ENCODE measurements at places on chromosomes 1 and 21.

DNA sequence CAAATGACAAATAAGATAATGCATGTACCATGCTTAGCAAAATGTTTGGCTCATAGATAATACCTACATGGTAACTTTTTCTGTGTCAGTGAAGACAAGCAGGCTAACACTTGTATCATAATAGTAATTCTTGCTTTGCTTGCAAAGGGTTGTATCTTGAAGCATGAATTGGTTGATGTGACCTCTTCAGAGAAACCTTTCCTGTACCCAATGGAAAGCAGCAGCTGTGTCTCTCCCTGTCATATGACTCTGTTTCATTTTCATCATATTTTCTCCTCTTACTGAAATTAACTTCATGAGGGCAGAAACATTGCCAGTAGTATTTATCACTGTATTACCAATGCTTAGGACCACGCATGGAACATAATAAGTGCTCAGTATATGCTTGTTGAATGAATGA, 4.4 kb downstream of the SH2D1B start:
- no peak for DNase-seq

- DNase-seq: no peak
These were observed 18.0 kb downstream of the OPTC start for GRCh38 chr1:203511930-203512329.

DNA sequence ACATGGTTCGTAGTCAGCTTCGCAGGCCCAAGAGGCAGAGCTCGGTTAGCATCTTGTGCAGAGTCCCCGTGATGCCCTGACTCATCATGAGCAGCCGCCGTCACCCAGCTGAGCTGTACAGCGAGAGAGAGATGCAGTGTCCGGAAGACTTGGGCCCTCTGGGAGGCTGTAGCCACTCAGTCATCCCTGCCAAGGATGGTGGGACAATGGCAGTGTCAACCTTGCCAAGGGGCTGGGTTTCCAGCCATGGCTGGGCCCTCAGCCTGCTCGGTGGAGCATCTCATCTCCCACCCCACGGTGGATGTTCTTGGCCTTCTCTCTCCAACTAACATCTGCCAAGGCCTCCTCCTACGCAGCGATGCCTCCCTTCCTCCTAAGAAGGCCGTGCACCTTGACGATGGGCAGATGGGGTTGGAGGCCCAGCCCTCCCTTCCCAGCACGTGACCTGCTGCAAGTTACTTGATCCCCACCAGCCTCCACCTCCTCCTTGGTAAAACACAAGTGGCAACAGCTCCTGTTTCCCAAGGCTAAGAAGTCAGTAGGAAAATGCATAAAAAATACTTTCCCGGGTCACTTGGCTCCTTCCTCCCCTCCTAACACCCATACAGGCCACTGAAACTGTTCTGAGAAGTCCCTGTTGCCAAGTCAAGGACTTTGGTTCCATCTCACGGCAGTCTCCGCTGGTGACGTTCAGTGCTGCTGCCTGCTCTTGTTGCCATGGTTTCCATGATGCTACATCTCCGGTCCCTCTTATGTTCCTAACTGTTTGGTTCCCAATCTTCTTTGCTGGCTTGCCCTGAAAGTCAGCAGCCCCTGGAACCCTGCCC, 384.7 kb upstream of the VAMP3 start:
- DNase-seq: no peak

DNA sequence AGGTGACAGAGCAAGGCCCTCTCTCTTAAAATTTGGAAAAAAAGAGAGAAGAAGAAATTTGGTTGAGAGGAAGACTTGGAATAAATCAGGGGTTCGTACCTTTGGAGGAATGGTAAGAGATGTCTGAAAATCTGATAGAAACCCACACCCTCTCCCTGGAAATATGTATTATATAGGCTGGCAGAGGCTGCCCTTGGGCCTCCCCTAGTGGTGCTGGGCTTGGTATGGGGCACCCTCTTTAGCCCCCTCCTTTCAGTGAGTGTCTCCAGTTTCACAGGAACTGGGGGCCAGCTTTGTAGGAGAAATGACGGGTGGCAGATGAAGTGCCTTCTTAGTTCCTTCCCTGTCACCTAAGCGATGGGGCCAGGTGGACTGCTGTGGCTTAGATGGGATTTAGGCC, 82.9 kb upstream of the SLC2A1 start:
- no peak for DNase-seq

- DNase-seq: no peak
These were observed 36.4 kb downstream of the BTG3 start for GRCh38 chr21:17576080-17576835.

DNA sequence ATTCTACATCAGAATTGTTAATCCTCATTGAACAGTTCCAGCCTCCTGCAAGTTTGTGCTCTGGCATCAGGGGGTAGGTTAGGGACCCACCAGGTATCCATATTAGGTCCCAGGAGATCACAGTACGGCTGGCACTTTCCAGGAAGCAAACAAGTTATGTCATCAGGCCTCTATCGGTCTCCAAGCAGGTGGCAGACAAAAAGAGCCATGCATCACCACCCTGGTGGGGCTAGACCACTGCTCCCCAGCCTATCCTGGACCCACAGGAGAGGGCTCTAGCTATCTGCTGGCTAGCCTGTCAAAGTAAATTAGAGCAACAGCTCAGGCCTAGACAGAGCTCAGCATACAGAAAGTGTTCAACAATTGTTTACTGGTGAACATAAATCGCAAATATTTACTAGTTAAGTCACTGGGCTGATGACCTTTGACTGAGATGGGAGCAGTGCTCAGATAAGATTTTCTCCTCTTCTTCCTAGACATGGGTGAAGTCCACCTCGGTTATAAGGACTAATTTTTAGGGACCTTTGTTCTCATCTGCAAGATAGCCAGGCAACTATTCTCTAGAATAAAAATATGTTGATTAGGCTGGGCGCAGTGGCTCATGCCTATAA, 6.4 kb downstream of the NUAK2 start:
- no peak for DNase-seq

DNA sequence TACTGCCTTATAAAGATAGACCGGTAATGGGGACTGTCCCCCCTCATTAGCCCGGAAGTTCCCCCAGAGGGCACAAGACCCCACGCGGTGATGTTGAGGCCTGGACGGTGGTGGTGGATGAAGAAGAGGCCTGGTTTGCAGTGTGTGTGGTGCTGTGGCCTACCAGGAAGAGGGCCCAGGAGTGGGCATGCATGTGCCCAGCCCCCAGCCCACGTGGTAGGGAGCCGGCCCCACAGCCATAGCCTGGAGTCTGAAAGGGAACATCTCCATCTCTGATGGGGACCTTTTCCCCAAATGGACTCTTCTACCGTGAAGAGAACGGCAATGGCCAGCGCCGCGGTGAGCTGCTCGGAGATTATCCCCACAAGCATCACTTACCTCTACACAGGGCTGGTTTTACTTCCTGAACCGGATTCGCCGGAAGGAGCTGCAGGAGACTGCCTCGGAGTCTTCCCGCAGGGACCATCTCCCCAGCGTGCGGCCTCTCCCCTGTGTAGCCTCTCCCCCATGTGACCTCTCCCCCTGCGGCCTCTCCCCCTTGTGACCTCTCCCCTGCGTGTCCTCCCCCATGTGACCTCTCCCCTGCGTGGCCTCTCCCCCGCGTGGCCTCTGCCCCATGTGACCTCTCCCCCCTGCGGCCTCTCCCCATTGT, 20.6 kb downstream of the RRP1 start:
- no peak for DNase-seq

DNA sequence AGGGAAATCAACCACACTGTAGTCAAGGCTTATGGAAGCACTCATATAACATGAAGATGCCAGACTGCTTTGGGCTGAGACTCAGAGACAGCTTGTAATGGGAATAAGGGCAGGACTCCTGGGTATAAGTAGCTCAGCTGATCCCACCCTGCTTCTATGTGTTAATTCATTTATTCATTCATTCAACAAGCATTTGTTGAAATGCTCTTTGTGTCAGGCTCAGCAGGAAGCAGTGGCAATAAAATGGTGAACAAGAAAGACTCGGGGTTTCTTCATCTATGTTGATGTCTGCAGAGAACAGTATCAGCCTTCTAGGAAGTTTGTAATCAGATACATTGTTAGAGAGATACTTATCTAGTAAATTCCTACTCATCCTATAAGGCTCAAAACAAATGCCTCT, 145.5 kb upstream of the DMRTA2 start:
- no peak for DNase-seq

DNA sequence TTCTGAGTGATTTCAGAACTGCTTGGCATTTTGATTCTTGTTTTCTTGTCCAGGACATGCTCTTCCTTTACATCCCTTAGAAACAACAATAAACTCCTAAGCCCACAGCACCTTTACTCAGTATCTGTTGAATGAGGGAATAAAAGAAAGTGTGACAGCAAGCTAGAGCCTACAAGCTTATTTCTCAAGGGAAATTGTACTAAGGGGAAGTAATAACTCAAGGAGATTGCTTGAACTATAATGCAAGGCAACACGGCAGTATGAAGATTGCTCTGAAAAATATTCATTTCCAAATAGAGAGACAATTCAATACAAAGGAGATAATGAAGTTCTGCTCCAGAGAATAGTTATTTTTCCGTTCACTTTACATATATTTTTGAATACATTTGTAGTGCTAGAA, 6.5 kb downstream of the OR6P1 start:
- no peak for DNase-seq

GRCh38 chr1:219993554-219994433, 52.5 kb downstream of the EPRS1 start:
- no peak for DNase-seq

GRCh38 chr1:196477262-196477661, 131.0 kb downstream of the KCNT2 start:
- DNase-seq: no peak

- DNase-seq: no peak
These were observed 17.1 kb upstream of the CCDC190 start for GRCh38 chr1:162878000-162878596.

DNA sequence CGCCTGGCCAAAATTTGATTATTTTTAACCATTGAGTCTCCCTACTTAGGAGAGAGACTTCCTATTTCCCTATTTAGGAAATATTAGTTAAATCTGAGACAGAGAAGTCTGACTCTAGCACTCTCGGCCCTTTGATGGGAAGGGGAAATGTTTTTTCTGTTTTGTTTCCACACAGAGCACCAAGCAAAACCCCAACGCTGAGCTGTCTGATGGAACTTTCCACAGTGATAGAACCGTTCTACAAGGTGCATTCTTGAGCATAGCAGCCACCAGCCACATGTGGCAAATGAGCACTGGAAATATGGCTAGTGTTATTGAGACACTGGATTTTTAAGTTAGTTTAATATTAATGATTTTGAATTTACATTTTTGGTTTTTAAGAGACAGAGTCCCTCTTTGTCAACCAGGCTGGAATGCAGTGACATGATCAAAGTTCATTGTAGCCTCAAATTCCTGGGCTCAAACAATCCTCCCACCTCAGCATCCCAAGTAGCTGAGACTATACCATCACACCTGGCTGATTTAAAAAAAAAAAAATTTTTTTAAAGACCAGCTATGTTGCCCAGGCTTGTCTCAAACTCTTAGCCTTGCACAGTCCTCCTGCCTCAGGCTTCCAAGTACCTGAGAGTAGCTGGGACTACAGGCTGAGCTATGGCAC, 77.3 kb upstream of the GALNT2 start:
- DNase-seq: no peak

- DNase-seq: no peak
These were observed 10.5 kb upstream of the RPTN start for GRCh38 chr1:152169366-152170025.

DNA sequence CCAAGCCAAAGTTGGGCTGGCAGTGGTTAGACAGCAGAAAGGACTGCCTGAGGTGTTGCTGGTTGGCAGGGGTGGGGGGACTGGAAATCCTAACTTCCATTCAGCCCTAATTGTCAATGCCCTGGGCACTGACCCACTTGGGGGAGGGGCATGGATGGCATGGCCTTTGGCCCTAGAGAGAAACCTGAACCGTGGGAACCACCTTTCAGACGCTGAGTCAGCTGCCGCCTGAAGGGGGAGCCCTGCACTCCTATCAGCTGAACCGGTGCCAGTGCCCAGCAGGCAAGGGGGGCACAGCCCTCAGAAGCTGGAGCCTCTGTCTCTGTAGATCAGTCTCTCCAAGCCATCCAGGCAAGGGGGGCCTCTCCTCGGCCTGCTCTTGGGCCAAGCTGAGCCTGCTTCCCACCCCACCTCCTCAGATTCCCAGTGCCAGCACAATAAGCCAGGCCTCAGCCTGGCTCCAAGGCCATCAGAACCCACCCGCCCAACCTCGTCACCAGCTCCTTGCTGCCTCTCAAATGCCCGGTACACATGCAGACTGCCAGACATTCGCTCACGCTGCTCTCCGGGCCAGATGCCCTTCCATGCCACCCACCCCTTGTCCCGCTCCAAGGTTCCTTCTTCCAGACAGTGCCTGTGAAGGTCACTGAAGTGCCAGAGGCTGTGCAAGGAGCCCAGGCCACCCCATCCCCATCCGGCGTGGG, 11.6 kb downstream of the TINAGL1 start:
- DNase-seq: peak; percentile 59

- no peak for DNase-seq
These were observed 5.9 kb upstream of the MPL start for GRCh38 chr1:43331688-43332087.

DNA sequence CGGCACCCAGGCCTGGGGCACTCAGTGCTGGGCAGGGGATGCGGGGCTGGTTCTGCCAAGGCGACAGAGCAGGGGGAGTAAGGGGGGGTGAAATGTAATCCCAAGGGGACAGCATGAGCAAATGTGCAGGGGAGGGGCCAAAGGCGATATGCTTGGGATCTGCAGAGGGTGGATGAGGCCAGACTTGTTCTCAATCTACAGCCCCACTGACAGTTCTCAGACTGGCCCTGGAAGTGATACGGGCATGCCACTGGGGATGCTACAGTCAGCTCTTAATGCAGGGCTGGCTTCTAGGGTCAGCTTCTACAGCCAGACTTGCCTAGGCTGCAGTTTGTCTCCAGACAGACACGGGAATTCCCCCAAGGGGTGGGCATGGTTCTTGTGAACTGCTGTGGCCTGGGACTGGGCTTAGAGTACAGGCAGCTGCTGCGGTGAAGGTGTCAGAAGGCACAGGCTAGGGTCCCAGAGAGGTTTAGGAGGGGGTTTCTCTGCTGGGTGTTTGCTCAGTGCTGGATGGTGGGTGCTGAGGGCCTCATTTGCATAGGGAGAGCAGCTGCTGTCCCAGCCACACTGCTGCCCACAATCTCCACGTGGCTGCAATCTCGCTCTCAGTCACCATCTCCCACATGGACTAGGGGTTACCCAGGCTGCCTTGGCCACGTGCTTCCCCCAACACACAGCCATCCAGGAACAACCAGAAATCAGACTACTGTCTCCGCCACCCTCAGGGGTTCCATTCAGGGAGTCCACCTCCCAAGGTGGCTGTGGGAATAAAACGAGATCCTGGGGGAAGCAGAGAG, 190.1 kb downstream of the HIVEP3 start:
- no peak for DNase-seq

- no peak for DNase-seq
These were observed 110.5 kb upstream of the SERBP1 start for GRCh38 chr1:67540733-67541125.

- no peak for DNase-seq
These were observed 115.4 kb upstream of the SERTAD4 start for GRCh38 chr1:210117198-210117597.
